CD4-positive, alpha-beta T cell (primary cell): ENCODE measurements at places on chromosomes 2 and 18.

GRCh38 chr2:17574406-17575073, 34.0 kb downstream of the VSNL1 start:
- no peak for DNase-seq

GRCh38 chr18:10148189-10148929, 234.5 kb downstream of the VAPA start:
- DNase-seq: no peak

GRCh38 chr2:100483895-100484294, 13.6 kb downstream of the NMS start:
- DNase-seq: no peak

GRCh38 chr2:172087780-172088244, 2.5 kb downstream of the DLX1 start:
- DNase-seq: no peak

DNA sequence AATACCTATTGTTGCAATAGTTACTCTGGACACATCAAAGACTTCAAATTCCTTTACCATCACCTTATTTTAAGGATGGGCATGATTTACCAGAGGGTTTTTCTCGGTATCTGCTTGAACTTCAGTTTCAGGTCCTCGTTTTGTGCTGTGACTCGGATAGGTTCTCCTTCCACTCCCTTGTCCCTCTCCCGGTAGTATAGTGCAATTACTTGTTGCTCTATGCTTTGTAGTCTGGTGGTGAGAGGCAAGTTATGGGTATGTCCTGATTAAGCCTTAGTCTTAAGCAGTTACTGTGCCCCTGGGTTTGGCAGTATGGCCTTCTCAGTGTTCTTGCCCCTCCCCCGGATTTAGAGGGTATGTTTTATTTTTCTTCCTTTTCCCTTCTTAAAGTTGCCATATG, 96.6 kb downstream of the RHBDD1 start:
- DNase-seq: no peak
